Stimulated activated CD4-positive, alpha-beta T cell treated with anti-CD3 and anti-CD28 coated beads, Interleukin-1b, Interleukin-23, amount 100 ng/mL, for 1 hour (primary cell): ENCODE measurements at places on chromosomes 13 and 19.
A peak's percentile ranks its signal among the peaks of the same experiment; 100 is the strongest.

DNA sequence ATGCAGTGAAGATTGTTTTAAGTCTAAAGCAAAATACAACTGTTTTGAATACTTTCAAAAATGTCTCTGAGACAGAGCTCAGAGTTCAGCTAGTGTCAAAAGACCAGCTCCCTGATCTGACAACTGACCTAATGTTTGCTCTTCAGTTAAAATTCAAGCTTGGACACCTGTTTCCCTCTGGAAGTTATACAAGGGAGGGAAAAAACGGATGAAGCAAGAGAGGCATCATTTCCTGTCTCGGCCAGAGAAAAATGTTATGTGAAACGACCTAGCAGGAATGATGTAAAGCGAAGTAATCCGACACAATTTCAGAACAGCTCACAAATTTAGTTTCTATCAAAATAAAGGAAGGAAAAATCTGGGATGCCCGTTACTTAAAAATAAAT is 59.4 kb downstream of the ZAR1L start:
- no peak for DNase-seq

- DNase-seq = no peak
These were observed 2.1 kb upstream of the CIRBP start for GRCh38 chr19:1266916-1267476.

DNA sequence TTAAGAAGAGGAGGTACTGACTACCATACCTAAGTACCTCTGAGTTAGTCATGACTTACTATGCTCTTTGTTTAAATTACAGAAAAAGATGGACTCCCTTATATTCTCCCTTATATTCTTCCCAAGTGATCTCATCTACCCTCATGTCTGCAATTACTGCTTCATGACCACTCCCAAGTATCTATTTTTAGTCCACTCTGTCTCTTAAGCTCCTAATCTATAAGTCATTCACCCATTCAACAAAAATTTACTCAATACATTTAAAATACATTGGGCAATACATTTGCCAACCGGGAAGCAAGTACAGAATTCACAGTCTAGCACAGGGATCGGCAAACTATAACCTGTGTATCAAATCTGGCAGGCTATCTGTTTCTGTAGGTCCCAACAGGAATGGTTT is 42.6 kb downstream of the KPNA3 start:
- no peak for DNase-seq

- DNase-seq = no peak
These were observed 310.6 kb downstream of the FGF14 start for GRCh38 chr13:102091231-102091630.

DNA sequence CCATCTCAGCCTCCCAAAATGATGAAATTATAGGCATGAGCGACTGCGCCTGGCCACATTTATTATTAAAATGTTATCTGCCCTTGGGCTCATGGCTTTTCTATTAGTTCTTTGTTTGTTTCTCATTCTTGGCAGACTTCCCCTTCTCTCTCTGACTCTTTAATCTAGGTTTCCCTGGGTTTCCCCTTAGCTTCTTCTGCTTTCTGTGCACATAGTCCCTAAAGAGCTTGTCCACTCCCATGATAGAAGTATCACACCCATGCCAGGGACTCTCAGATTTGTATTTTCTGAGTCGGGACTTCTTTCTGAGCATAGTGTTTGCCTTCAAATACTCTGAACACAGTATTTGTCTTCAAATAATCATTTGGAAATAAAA is 38.6 kb upstream of the ITM2B start:
- no peak for DNase-seq

- no peak for DNase-seq
These were observed 122.2 kb downstream of the KDM4B start for GRCh38 chr19:5091018-5091683.

DNA sequence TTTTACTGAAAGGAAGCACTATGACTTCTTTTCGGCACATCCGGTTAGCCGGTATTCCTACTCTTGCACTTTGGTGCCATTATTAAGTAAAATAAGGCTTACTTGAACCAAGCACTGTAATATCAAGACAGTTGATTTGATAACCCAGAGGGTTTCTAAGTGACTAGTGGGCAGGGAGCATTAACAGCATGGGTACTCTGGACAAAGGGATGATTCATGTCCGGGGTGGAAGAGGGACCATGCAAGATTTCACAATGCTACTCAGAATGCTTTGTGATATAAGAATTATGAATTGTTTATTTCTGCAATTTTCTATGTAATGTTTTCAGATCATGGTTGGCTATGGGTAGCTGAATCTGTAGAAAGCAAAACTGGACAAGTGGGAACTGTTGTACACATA is 282.1 kb downstream of the TDRD3 start:
- no peak for DNase-seq

GRCh38 chr19:49020342-49020741 is 3.5 kb upstream of the LHB start:
- no peak for DNase-seq

DNA sequence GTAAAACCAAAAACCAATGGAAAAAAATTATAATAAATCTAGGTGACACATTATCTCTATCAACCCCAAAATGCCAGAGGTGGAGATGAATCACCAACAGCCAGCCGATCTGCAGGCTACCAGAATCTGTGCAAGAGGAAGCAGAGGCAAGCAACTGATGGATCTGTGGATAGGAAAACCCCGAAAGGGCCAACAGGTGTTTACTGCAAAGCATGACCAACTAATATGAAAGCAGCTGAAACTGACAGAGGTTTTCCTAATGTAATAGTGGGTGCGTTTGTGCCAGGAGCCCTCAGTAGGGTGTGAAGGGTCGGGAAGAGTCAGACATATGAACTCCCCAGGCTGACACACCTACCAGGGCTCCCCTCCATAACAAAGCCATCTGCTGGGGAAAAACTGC is 554.6 kb downstream of the RFC3 start:
- DNase-seq = no peak

- no peak for DNase-seq
These were observed 427.9 kb downstream of the ZNF536 start for GRCh38 chr19:30799865-30800755.

GRCh38 chr13:110874508-110874960 is 40.3 kb downstream of the ANKRD10 start:
- no peak for DNase-seq

GRCh38 chr13:91214031-91214430 is 133.5 kb upstream of the MIR17HG start:
- no peak for DNase-seq

GRCh38 chr13:83229574-83230305 is 652.5 kb downstream of the SLITRK1 start:
- no peak for DNase-seq

DNA sequence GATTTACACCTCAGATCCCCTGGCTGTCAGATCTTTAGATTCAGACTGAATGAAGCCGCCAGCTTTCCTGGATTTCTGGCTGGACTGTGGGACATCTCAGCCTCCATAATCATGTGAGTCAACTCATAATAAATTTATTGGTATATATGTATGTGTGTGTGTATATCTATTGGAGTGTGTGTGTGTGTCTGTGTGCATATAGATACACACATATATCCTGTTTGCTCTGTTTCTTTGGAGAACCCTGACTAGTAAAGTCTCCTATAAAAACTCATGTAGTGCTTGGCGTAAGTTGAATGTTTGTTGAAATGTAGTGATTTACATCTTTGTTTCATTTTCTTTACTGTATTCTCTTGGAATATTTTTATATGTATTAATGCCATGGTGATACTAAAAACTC is 499.5 kb upstream of the KLF12 start:
- no peak for DNase-seq

DNA sequence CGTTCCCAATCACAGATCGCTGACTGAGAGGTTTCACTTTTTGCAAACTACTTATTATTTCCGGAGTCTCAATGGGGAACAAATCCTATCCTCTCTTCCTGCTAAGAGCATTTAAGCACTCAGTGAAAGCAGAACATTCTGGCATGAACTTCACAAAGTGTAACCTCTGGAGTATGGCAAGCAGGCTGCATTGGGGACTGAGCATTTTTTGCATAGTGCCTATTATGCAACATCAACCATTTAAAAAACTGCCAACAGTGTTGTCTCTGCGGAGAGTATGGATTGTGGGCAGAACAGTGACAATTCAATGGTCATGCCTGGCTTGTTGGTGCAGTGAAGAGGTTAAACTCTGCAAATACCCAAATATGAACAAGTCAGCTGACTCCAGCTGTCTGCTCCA is 484.6 kb downstream of the OLFM4 start:
- no peak for DNase-seq

- DNase-seq = no peak
These were observed 437.3 kb upstream of the HTR2A start for GRCh38 chr13:47334173-47334572.

DNA sequence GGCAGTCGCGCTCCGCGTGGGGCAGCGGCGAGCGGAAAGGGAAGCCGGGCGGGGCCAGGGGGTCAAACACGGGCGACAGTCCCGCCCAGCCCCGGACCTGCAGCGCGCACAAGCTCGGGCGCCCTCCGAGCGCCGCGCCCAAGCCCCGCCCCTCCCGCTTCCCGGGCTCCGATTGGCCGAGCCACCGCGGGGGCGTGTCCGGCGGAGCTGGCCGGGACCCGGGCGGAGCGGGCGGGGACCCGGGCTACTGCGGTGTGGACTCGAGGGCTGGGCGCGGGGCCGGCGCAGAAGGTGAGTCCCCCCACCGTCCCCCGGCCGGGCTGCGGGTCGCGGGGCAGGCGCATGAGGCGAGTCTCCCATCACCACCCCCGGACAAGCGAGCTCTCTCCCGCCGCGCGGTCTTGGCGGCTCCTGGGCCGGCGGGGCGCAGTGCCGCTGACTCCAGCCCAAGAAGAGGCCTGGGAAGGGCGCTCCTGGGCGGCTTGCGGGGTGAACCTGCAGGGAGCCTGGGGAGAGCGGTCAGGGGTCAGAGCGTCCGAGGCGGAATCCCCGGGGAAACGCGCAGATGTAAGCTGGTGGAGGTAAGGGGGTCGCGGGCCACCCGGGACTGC is at the start of gene PLEKHF1:
Gene PLEKHF1 (plus strand): TSS at position 247 of the 611 bp plus-strand sequence. CDS start 8,379 bp downstream, outside the sequence.
- DNase-seq = peak; percentile 64

DNA sequence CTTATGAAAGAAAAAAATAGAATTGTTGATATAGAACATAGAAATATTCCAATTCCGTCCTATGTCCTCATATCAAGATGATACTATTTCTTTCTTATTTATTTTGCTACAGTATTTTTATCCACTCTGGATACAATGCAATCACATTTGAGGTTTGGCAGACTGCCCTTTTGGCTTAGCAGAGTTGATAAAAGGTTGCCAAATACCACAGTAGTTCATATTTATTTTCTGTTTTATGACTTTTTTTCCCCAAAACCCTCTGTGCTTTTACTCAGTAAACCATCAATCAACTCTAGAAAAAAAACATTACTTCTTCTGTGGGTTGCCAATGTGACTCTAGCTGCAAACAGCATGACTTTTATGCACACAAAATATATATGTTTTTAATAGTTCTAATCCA is 424.5 kb downstream of the PCDH9 start:
- DNase-seq = no peak

DNA sequence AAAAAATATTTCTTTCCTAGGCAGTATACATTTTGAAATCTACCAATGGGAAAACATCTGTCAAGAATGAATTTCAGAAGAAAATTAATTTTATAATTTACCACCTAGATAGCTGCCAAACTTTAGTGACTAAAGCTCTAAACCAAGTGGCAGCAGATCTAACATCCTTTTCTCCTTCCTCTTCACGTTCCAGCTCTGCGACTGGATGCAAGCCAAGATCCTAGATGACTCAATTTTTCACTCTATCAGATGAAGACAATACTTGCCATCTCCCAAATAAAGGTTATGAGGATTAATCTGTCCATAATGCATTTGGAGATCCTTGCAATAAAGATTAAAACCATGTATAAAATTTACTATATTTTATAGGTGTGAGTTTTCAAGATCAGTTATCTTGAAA is 66.7 kb upstream of the MIR17HG start:
- no peak for DNase-seq
